ENCODE measurements at places on chromosomes 1 and 21.

DNA sequence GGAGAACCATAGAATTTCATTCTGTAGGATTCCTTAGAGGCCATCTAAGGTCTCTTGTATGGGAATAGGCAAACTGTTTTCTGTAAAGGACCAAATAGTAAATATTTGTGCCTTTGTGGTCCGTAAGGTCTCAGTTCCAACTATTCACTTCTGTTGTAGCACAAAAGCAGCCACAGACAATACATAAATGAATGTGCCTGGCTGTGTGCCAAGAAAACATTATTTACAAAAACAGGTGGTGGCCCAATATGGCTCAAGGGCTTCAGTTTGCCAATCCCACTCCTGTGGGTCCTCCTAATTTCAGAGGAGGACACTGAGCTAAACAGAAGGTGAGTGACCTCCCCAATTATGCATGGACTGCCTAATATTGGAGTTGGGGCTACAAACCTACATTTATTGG, 67.6 kb upstream of the EDEM3 start:
- no peak for DNase-seq

DNA sequence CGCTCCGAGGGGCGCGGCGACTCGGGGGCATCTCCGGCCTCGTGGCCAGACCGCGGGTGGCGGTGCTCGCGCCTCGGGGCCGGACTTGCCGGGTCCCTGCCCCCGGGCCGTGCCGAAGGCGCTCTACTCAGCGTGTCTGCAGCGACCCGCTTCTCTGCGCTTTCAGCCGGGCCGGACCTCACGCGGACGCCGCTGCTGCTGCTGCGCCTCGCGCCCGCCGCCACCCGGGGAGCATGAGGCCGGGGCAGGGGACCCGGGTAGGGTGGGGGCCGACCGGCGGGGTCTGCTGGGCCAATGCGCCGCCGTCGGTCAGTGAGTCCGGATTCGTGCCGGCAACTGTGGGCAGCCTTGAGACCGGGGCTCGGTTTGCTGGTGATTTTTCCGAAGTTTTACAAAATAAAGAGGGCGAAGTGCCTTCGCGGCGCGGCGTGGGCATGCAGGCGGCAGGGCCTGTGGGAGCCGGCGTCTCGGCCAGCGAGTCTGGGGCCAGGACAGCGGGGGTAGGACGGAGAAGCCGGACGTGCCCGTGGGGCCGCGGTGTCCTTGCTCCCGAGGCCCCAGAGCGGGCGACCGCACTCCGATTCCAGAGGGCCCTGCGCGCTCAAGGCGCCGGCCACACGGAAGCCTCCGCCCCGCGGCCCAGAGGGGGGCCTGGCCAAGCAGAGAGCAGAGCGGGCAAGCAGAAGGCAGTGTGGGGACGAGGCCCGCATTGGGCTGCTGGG, 749 bp downstream of the FAM163A start:
- DNase-seq, result no peak

GRCh38 chr1:110875216-110875731, 2.3 kb downstream of the CD53 start:
- no peak for DNase-seq

DNA sequence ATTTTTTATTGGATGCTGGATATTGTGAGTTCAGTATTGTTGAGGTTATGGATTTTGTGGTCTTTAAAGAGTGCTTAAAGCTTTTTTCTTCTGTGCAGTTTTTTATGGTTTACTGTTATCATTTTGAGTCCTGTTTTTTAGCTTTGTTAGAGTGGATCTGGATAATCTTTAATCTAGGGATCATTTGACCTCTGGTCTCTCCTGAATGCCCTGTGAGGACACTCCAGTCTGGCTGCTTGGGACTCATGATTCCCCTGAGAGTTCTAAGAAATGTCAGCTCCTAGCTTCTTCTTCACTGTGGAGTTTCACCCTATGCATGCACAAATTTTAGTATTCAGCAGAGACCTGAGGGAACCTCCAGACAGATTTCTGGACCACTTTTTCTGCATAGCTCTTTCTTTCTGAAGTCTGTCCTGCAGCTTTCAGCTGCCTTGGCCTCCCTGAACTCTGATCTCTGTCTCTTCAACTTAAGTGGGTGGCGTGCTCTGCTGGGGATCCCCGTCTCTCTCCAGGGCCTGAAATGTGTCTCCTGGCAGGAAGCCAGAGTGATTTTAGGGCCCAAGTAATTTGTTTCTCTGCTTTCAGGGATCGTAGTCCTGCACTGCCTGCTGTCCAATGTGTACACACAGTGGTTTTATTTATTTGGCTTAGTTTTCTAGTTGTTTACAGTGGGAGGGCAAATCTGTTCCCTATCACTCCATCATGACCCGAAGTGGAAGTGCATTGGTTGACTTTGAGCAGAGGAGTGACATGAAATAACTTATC, 14.7 kb downstream of the PEX14 start:
- no peak for DNase-seq

- DNase-seq, result no peak
Measured at GRCh38 chr1:171683870-171684269, 31.4 kb upstream of the MYOC start.

DNA sequence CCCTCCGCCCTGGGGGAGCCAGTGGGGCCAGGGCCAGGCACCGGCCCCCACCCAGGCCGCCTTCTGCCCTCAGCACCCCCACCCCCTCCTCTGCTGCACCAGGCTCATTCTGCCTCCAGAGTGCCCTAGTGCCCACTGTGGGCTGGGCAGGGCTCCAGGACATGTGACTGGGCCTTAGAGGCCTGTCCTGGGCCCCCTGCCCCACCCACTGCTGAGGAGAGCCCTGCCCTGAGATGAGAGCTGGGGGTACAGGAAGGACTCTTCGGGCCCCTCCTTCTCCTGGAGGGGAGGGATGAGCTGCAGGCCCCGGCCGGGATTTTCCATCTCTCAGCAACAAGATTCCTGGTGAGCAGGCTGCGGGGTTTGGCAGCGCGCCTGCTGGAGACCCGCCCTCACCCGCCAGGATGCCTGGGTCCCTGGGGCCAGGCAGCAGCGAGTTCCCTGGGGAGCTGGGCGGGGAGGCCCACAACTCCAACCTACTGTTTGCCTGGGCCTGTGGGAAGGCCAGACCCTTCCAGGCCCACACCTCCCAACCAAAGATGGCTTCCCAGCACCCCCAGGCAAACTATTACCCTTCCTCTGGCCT, 14.0 kb downstream of the AHDC1 start:
- DNase-seq, result no peak

DNA sequence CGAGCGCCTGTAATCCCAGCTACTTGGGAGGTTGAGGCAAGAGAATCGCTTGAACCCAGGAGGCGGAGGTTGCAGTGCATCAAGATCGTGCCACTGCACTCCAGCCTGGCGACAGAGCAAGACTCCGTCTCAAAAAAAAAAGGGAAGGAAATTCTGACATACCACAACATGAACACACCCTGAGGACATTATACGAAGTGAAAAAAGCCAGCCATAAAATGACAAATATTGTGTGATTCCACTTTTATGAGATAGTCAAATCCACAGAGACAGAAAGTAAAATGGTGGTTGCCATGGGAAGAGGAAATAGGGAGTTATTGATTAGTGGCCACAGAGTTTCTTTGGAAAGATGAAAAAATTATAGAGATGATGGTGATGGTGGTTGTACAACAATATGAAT, 41.7 kb downstream of the EVI5 start:
- no peak for DNase-seq

GRCh38 chr1:108113496-108113895, 86.6 kb downstream of the SLC25A24 start:
- DNase-seq, result no peak

- DNase-seq, result no peak
Measured at GRCh38 chr1:156841295-156841855, 17.5 kb downstream of the INSRR start.

DNA sequence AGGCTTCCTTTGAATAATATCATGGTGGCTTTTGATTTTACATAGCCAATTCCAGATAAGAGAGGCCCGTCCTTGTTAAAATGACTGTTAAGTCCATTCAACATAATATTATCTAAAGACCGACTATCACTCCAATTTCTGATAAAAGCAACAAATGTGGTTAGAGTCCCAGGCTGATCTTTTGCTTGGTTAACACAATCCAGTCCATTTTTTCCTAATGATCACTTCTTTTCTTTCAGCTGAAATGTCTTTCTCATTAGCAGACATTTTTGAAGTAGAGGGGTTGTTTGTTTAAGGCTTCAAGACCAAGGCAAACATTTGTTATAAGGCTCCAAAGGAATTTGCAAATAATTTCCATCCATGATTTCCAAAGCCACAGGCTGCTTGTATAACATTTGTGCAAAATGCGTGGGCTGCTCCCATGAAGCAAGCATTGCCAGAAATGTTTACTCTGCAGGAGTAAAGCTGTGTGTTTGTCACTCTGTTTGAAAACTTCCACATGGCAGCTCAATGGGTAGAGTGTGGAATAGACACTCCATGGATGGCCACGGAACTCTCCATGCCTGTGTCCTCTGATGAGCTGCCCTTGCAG, 111.5 kb downstream of the PSMG1 start:
- DNase-seq, result no peak

- no peak for DNase-seq
Measured at GRCh38 chr1:157575744-157576143, 22.1 kb downstream of the FCRL4 start.

DNA sequence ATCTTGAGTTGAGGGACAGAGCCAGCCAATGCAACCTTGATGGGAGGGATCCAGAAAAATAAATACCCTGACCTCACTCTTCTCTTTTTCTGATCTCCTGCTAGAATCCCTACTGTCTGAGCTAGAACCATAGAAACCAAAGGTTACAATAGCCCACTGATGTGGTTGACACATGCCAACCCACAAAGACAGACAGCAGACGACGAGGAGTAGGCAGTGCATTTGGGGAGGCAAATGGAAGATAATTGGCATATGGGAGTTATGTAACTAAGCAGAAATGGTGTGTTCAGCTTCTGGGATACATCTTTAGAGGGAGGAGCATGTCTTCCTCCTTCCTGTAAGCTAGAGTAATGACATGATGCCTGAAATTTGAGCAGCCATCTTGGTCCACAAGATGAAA, 171.7 kb upstream of the FGGY start:
- DNase-seq, result no peak

DNA sequence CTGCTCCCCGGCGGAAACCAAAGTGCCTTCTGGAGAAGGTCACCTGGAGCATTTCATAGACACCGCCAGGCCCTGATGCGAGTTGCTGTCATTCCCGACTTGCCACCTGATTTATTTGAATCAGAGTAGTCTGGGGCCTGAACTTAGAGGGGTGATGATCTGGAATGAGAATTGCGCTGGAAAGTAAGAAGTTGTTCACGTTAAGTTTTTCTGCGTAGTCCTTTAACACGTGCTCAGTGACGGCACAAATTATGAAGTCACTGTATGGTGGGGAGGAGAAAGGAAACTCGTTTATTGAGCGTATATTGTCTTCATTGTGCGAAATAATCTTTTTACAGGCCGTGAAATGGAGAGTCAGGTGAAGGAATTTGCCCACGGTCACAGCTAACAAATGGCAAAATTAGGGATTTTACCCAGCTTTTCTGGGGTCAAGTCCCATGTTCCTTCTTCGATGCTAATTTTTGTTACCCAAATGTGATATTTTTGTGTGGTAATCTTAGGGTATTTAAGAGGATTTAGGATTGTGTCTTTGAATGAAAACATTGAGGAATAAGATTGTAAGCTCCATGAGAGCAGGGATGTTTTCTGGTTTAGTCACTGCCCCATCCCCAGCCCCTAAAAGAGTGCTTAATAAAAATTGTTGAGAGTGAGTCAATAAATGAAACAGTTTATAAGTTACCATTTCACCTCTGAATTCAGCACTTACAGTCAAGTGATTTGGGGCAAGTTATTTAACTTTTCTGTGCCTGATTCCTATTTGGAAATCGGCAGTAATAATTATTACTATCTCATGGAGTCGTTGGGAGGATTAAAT, 46.4 kb upstream of the NBL1 start:
- DNase-seq, result no peak

DNA sequence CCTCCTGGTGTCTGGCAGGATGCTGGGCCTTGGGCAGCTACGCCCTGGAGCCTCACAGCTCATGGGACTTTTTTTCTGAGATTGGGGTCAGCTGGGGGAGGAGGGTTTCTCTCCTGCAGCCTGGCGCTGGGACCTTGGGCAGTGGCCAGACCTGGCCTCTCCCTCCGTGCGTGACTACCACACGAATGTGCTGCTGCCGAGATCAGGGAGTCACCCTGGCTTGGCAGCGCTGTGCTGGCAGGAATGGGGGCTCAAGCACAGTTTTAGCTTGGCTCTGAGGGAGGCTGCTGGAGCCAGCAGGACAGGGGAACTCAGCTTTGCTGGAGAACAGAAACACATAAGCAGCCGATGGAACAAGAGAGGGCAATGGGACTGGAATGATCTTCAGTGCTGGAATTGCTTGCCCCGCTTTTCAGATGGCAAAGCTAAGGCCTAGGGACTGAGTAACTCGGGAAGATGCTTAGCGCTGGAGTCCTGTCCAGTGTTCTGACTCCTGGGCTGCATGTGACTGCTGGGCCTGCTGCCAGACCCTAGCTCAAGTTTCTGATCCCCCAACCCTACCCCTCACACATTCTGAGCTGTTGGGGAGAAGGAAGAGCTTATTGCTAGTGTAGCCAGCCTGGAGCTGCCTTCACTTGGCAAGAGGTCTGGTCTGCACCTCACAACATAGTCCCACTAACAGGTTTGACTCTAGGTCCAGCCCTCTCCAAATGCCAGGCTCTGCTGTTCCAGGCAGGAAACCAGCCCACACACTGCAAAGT, 69.9 kb downstream of the NAV1 start:
- no peak for DNase-seq

DNA sequence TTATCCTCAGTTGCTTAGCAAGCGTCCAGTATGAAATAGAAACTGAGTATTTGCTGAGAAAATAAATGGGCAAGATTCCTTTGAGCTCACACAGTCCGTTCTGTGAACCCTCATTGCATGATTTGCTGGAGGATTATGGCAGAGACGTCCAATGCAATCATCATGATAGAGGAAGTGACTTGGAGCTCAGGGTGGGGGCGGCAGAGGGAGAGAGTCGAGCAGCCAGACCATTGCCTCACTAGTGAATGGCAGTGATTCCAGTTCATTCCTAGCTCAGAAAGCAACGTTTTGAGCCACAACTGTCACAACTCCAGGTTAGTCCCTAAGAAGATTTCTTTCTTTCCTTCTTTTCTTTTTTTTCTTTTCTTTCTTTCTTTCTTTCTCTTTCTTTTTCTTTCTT, 27.5 kb upstream of the COL9A2 start:
- DNase-seq, result peak; percentile 50

DNA sequence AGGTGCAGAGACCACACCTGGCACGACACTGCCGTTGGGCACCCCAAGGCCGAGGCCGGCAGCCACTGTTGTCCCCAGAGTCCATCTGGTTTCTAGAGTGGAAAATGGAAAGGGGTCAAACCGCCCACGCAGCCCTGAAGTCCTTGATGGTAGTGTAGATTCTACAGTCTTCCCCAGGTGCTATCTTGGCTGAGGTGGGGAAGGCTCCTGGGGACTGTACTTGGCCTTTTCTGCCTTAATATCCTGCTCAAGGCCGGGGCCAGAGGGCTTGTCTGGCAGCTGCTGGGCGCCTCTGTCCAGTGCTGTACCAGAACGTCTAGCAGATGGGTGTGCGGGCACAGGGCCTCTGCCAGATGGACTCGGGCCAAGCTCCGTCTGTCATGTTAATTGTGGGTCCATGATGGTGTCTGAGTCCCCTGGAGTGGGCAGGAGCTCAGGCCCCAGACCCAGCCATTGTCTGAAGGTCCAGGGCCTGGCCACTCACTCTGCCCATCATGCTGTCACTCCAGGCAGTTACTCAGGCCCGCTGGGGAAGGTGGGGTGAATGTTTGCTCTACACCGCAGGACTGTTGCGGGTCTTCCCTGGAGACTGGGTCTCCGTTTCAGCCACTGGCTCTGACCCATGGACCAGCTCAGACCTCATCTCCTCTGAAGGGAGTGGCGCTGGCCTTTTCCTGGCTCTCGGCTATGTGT, 161.9 kb upstream of the COL6A1 start:
- DNase-seq, result peak; percentile 35

Measured in ureter (tissue), 1 donor.